ENCODE measurements at places on chromosomes 4 and X.

GRCh38 chrX:53073115-53073586, 9.0 kb upstream of the TSPYL2 start:
- DNase-seq = no peak

- DNase-seq = no peak
Observed at GRCh38 chrX:107117993-107118321, 665 bp downstream of the RBM41 start.

DNA sequence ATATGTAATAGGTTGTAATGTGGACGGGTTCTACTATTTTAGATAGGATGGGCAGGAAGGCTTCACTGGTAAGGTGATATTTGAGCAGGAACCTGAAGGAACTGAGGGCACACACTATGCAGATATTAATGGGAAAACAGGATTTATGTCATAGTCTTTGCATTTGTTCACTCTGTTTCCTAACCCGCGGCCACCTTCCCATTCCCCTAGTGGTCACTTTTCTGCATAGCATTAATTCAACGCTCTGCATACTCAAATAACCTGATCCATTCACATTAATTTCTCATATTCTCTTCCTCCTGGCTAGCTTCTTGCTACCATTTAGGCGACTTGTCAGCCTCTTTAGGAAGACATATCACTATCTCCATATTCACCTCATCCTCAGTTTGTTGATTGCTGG, 61.5 kb downstream of the GSPT2 start:
- no peak for DNase-seq

GRCh38 chrX:153926552-153926857, 441 bp upstream of the ARHGAP4 start:
- DNase-seq = no peak

DNA sequence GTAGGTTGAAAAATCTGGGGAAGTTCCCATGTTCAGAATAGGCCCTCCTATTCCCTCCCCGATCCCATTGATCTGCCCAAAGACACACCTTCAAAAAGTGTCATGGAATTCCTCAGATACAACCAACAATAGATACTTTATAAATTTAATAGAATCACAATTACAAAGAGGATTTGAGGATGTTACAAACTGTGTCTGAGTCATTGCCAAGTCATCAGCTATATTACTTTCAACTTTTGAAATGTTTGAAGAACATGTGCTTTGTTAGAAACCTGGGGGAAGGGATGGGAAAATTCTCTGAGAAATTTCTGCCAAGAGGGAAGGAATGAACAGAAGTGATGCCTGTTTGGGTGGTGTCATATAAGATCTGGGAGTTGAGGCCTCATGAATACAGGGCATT, 46.7 kb downstream of the KCNIP4 start:
- peak; percentile 58 for DNase-seq

DNA sequence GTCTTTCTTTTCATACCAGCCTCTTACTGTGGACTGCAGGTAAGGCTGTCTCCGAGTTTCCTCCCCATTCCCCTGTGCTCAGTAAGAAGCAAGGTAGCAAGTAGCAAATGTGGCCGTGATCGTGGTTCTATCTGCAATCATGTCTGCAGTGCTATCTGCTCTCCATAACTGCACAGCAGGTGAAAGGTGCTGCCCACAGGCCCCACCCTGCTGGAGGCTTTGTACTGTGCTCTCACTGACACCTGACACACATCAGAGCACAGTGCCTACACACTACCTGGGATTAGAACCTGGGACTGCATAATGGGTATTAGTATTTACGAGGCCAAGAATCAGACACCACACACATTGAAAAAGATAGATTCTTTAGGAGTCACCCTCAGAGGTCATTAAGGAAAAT, 15.3 kb downstream of the PGRMC1 start:
- DNase-seq = no peak

GRCh38 chr4:148205476-148205875, 236.7 kb downstream of the NR3C2 start:
- no peak for DNase-seq

- no peak for DNase-seq
Observed at GRCh38 chrX:17563515-17563914, 173.8 kb upstream of the SCML1 start.

DNA sequence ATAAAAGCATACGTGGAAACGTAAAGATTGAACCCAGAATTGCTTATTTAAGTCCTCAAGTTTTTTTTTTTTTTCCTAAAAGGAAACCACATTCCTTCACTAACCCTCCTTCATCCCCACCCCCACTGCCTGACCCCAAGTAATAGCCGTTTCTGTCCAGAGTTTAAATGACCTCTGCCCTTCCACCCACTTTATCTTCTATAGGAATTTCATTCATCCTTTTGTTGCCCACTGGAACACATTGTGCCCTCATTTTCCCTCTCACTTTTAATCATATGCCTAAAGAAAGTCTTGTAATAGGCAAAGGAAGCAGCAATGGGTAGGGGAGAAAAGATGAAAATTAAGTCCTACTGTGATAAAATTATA, 62.7 kb downstream of the SH3RF1 start:
- DNase-seq = no peak

GRCh38 chrX:46340696-46341095, 204.5 kb downstream of the ZNF674 start:
- no peak for DNase-seq
